ENCODE measurements at places on chromosomes 11 and 22.

GRCh38 chr11:14981507-14981906, 9.4 kb upstream of the CALCA start:
- no peaks in the 10 kb centered on the region for H3K27me3 ChIP-seq
- no peak overlapping the region for H3K4me3 ChIP-seq
- no peak for DNase-seq
- H3K4me1 ChIP-seq: no peaks in the 10 kb centered on the region
- H3K36me3 ChIP-seq: no peaks in the 10 kb centered on the region
- H3K27ac ChIP-seq: no peak overlapping the region

DNA sequence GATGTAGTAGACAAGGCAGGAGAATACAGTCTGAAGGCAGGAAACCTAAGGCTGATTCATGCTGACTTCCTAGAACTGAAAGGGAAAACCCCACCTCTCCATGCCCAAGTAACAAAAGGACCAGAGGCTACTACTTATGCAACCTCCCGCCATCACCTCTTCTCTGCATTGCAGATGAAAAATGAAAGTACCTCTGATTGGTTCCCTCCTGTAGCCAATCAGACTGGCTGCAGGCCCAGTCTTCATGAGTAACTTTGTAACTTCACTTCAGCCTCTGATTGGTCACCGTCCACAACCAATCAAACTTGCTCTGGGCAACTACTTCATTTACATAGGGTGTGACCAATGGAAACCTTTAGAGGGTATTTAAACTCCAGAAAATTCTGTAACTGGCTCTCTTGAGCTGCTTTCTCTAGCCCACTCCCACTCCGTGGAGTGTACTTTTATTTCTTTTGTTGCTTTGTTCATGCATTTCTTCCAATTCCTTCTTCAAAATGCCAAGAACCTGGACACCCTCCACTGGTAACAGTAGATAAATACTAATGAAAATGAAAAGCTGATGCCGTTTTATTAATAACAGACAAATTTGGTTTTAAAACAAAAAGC, 5.2 kb upstream of the MAP6 start:
- H3K27me3 ChIP-seq: no peaks in the 10 kb centered on the region
- no peak for DNase-seq
- no peaks in the 10 kb centered on the region for H3K4me1 ChIP-seq
- H3K36me3 ChIP-seq: no peaks in the 10 kb centered on the region
- H3K4me3 ChIP-seq: no peak overlapping the region

GRCh38 chr11:29452146-29452545, 564.7 kb downstream of the KCNA4 start:
- H3K4me1 ChIP-seq: no peaks in the 10 kb centered on the region
- no peak overlapping the region for H3K27ac ChIP-seq

DNA sequence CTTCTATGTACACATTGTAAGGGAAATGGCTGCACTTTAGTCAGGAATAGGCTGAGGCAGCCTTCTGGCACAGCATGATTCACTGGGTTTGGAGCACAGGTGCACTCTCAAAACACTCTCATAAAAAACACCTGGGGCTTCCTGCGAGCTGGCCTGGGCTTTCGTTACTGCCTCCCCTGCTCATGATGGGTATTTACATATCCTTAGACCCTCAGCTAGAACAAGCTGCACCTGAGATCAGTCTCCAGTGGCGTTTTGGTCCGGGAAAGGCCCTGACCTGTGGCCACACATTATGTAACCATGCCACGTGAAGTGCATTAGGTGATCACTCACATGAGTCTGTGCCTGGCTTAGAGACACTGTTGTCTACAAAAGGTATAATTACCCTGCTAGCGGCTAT, 321.7 kb downstream of the TMEM135 start:
- H3K4me3 ChIP-seq: no peak overlapping the region
- no peaks in the 10 kb centered on the region for H3K27me3 ChIP-seq
- H3K4me1 ChIP-seq: peaks cover 4% of the 10 kb centered on the region
- H3K36me3 ChIP-seq: no peaks in the 10 kb centered on the region
- DNase-seq: no peak

- DNase-seq: no peak
- H3K27me3 ChIP-seq: no peaks in the 10 kb centered on the region
- no peaks in the 10 kb centered on the region for H3K4me1 ChIP-seq
Measured at GRCh38 chr11:34495724-34496377, 17.7 kb downstream of the ELF5 start.

DNA sequence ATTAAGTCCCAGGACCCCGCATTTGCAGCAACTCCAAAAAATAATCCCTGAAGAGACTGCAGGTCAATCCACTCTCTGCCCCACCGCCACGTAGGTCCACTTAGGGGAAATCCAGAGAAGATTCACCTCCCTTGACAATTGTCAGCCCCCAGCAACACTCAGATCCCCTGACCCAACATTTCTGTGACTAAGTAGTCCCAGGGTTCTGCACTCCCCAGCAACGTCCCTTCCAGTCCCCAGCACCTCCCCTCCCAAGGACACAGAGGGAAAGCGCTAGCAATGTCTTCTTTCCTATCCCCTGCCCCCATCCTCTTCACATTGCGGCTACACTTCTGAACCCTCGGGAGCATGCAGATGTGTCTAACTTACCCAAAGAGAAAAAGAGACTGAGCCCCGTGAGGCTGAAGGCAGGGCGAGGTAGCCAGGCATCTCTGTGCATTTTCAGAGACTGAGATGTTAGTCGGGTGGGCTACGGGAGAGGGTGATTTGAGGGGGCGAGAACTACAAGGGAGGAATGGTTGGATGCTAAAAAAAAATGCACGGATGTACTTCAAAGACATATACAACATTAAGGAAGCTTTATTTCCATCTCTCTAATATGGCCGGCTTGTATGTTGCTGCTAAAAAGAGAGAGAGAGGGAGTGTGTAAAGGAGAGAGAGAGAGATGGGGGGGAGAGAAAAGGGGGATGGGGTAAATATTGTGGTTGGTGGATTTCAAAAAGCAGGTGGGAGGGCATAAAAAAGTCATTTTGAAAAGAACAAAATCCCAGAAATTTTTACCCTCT, at the start of gene SCN2B:
SCN2B (minus strand) TSS at position 647 of the 785 bp plus-strand sequence; CDS start at position 439, 208 bp downstream.
- H3K27me3 ChIP-seq: no peaks in the 10 kb centered on the region
- H3K4me1 ChIP-seq: no peaks in the 10 kb centered on the region
- no peak within 1 kb of the TSS for H3K27ac ChIP-seq
